ENCODE measurements at places on chromosomes 1 and 21.

DNA sequence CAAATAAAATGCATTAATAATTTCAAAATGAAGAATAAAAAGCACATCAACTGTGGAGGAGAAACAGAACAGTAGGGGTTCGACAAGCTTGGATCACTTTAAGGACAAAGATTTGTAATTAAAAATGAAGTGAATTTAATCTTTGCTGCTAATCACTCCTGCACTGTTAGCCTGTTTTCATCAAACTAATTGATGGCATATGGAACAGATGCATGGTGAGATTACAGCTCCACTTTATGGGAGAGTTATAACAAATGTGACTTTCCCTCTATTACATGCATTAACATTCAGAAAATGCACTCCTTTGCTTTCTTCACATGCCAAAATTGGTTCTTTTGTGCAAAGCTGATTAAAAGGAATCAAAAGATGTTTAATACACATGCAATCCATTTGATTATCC, 207.2 kb upstream of the C21orf91 start:
- DNase-seq = no peak

- DNase-seq = no peak
Measured at GRCh38 chr1:57796616-57797015, 372.8 kb upstream of the DAB1 start.

DNA sequence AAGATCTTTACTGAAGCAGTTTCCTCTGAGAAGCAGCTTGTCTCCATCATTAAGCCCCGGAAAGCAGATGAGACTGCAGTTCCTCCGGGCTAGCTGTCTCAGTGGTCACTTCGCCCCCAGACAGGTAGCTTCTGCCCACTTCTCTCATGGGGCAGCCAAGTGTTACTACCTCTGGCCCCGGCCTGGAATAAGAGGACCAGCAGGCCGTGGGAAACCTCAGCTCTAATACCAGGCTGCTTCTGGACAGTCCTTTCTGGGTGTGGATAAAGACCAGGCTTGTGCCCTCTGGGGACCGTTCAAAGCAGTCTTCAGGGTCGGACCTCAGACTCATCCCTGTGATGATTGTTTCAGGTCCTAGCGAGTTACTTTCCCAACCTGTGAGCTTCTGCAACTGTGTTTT, 54.8 kb downstream of the RUNX3 start:
- no peak for DNase-seq

DNA sequence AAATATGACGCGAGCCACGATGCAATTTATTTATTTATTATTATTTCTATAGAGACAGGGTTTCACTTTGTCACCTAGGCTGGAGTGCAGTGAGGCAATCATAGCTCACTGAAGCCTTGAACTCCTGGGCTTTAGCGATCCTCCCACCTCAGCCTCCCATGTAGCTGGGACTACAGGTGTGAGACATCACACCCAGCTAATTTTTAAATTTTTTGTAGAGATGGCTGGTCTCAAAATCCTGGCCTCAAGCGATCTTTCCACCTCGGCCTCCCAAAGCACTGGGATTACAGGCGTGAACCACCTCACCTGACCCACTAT, 63.6 kb downstream of the IRF2BP2 start:
- DNase-seq = no peak

GRCh38 chr1:13663969-13664368, 36.0 kb upstream of the PRDM2 start:
- no peak for DNase-seq

DNA sequence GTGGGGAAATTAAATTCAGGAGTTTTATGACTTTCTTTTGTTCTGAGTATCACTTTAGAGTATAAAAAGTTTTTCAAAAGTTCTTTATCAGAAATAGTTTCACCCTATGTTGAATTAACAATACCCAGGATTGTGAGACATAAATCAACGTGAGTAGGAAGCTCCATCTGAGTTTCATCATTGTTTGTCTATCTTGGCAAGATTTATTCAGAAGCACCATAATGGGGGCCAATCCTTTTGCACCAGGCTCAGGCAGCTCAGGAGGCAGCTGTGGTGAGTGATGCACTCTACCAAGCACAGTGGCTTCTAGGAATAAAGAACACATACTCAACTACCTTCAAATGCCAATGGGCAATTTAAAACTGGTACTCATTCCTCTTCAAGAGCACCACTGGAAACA, 12.0 kb downstream of the CREG1 start:
- no peak for DNase-seq

DNA sequence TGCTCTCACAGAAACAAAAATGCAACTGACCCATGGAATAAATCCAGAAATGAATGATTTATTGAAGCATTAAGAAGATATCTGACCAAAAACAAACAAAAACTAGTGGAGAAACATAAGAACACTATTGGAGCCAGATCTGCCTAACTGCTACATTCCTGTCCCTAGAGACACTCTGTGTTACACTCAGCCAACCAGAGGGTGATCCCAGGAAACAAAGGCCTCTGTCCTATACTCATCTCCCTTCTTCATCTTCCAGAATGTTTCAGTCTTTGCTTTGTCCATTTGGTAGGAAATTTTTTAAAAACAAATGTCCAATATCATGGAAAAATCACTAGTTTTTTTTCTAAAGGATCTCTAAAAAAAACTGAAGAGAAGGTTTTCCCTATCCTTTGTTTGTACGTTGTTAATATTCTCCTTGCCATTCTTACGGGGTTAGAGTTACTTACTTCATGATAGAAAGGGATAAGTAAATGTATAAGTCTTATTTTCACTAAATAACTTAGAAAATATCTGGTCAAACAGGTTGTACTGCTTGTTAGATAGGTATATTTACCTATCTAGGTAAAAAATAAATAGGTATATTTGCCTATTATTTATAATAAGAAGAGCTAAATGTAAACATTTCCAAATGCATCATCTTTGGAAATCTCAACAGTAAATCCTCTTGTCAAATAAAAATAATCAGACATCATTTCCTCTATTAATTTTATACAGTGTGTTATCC, 59.1 kb downstream of the NME7 start:
- no peak for DNase-seq

GRCh38 chr1:214008791-214009422, 21.1 kb downstream of the PROX1 start:
- no peak for DNase-seq

Data from thymus (tissue), 14 donors.